Activated T-helper 2 cell treated with anti-CD3 and anti-CD28 coated beads, Interferon-gamma antibody, Interleukin-2, Interleukin-4, amounts not matched to agents 10 μg/mL and 5 μg/mL and 100 μg/mL, durations not matched to agents 14 hours and 24 hours and 36 hours (primary cell): ENCODE measurements at places on chromosomes 3 and 15. TPM values are rescaled to one million over a fixed set of nuclear protein-coding genes. Genes with fewer than 3 reads are reported as not detected.

DNA sequence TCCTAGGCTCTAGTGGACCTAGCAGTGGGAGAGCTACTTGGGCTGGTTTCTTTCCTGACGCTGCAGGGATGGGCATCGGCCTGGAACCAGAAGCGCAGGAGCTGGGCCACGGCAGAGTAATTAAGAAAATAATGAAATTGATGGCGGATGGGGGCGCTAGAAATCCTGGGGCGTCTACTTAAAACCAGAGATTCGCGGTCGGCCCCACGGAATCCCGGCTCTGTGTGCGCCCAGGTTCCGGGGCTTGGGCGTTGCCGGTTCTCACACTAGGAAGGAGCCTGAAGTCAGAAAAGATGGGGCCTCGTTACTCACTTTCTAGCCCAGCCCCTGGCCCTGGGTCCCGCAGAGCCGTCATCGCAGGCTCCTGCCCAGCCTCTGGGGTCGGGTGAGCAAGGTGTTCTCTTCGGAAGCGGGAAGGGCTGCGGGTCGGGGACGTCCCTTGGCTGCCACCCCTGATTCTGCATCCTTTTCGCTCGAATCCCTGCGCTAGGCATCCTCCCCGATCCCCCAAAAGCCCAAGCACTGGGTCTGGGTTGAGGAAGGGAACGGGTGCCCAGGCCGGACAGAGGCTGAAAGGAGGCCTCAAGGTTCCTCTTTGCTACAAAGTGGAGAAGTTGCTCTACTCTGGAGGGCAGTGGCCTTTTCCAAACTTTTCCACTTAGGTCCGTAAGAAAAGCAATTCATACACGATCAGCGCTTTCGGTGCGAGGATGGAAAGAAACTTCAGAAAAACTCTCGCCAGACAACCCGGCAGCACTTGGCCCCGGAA is 6.1 kb downstream of the SOX14 start:
- no peak overlapping the region for H3K27ac ChIP-seq
- H3K36me3 ChIP-seq = peaks cover 5% of the 10 kb centered on the region
- H3K27me3 ChIP-seq = peaks cover 85% of the 10 kb centered on the region
- peaks cover 2% of the 10 kb centered on the region for H3K4me1 ChIP-seq
- H3K4me3 ChIP-seq = no peak overlapping the region
- no peak for DNase-seq

GRCh38 chr3:155805802-155806618 is at the start of gene C3orf33:
Gene C3orf33 (minus strand): TSS chr3:155806278. CDS start chr3:155806252, 26 bp downstream.
- peaks cover 4% of the 10 kb centered on the region for H3K4me1 ChIP-seq
- peaks cover 5% of the 10 kb centered on the region for H3K36me3 ChIP-seq
- peaks cover 15% of the 10 kb centered on the region for H3K27me3 ChIP-seq
- peak within 1 kb of the TSS; percentile 85 for H3K4me3 ChIP-seq
- H3K27ac ChIP-seq = peak within 1 kb of the TSS; percentile 70

Gene ADAMTSL3
- total RNA-seq = 0.07 TPM in 1 of 2 replicates, not detected in the other

Gene CTXN2
- 0.05 TPM in 1 of 2 replicates, not detected in the other for total RNA-seq

Gene PRR20G
- total RNA-seq = not detected in 2 replicates
